ACHN (cell line): ENCODE measurements at places on chromosomes 6 and 20.

GRCh38 chr6:111566222-111566734 is 39.4 kb downstream of the TRAF3IP2 start:
- no peak for DNase-seq

- DNase-seq = no peak
These were observed 1.1 kb upstream of the GLO1 start for GRCh38 chr6:38703949-38704590.

GRCh38 chr20:50415021-50415515 is 95.1 kb upstream of the PTPN1 start:
- DNase-seq = no peak

DNA sequence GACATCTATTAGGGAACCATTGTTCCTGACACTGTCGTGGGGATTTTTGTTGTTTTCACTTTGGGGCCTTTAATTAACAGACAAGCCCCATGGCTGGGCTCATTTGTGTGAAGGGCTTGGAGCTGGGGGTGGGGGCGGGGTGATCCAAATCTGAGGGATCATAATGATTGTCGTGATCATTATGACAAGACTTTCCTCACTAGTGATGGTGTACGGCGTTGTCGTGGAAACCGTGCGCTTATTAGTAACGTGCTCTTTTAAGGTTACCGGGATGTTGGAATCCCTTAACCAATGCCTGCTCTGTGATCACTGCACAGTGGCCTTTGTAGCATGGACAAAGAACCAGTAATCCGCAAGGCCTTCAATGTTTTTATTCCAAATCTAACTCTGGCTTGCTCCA is 18.6 kb downstream of the PDYN start:
- DNase-seq = no peak

DNA sequence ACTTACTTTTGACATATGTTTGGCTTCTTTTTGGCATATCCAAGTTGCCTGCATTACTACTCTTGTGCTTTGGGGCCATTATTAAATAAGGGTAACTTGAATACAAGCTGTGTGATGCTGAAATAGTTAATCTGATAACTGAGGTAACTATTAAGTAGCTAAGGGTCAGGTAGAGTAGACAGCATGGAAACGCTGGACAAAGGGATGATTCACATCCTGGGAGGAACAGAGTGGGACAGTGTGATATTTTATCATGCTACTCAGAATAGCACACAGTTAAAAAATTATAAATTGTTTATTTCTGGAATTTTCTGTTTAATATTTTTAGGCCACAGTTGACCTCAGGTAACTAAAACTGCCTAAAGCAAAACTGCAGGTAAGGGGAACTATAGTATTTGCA is 483.9 kb downstream of the RFPL4B start:
- no peak for DNase-seq

GRCh38 chr6:104813552-104813951 is 46.2 kb downstream of the HACE1 start:
- DNase-seq = no peak
